ENCODE measurements at places on chromosomes 11 and 22. TPM values are rescaled to one million over a fixed set of nuclear protein-coding genes. Genes with fewer than 3 reads are reported as not detected.
A peak's percentile ranks its signal among the peaks of the same experiment; 100 is the strongest.

DNA sequence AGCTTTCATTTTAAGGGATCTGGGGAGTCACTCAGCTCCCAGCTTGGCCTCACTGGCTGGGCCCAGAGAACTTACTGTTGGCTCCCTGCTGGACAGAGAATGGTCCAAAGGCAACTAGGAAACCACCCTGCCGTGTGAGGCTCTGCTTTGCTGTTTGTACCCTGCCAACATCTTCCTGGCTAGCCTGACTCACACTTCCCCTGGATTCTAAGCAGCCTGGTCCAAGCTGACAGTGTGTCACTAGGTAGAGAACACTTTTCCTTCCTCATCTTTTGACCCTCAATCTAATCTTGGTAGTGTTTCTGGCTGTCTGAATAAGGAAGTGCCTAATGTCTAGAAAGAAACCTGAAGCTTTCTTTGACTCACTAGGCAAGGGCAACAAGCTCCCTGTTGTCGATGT is 76.7 kb downstream of the FAR1 start:
- H3K36me3 ChIP-seq, result no peaks in the 10 kb centered on the region
- peaks cover 4% of the 10 kb centered on the region for H3K4me1 ChIP-seq
- no peak overlapping the region for H3K4me3 ChIP-seq
- H3K27me3 ChIP-seq, result no peaks in the 10 kb centered on the region
- no peak overlapping the region for H3K27ac ChIP-seq

DNA sequence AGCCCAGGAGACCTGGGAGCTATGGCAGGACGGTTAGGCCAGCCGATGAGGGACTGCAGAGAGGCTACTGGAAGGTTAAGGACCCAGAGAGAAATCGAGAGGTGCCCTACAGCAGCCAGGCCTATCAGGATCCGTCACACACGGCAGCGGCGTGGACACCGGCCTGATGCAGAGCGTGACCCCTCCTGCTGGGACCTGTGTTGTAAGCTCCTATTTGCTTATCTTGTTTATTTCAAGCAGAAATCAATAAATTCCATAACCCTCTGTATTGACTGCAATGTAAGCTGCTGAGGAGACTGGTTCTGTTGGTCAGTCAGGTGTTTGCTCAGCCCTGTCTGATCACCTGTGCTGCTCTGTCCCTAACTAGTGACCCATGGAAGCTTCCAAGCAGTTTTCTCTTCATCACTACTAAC is 39.9 kb downstream of the PPP2R1B start:
- no peaks in the 10 kb centered on the region for H3K27me3 ChIP-seq
- no peak for DNase-seq
- H3K4me1 ChIP-seq, result peaks cover 3% of the 10 kb centered on the region
- H3K27ac ChIP-seq, result no peak overlapping the region
- H3K4me3 ChIP-seq, result no peak overlapping the region

DNA sequence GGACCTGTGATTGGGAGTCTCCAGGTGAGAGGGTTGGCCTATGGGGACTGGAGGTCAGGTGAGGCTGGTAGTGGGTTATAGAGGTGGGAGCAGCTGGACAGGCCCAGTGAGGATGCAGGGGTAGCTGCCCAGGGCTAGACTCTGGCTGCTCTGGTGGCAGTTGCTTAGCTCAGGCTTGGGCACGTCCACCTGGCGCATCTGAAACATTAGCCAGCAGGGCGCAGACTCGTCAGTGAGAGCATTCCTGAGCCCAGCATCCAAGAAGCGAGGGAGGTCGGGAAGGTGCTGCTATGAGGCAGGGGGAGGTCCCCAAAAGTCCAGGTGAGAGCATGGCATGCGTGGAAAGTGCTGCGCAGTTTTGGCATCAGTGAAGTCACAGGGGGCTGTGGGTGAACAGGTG is 3.5 kb upstream of the GGT1 start:
- H3K27ac ChIP-seq, result no peak overlapping the region
- H3K4me3 ChIP-seq, result no peak overlapping the region
- no peaks in the 10 kb centered on the region for H3K36me3 ChIP-seq
- no peaks in the 10 kb centered on the region for H3K27me3 ChIP-seq
- DNase-seq, result peak; percentile 68
- no peaks in the 10 kb centered on the region for H3K4me1 ChIP-seq

- peak; percentile 58 for DNase-seq
- peak overlapping the region; percentile 62 for H3K4me3 ChIP-seq
- peak overlapping the region; percentile 65 for H3K27ac ChIP-seq
- H3K27me3 ChIP-seq, result peaks cover 18% of the 10 kb centered on the region
These were observed 17.4 kb downstream of the ZBTB16 start for GRCh38 chr11:114076921-114077331.

GRCh38 chr11:118436639-118437207 is 431 bp downstream of the KMT2A start:
- peaks cover 6% of the 10 kb centered on the region for H3K27me3 ChIP-seq
- DNase-seq, result peak; percentile 73
- H3K4me3 ChIP-seq, result peak overlapping the region; percentile 89

DNA sequence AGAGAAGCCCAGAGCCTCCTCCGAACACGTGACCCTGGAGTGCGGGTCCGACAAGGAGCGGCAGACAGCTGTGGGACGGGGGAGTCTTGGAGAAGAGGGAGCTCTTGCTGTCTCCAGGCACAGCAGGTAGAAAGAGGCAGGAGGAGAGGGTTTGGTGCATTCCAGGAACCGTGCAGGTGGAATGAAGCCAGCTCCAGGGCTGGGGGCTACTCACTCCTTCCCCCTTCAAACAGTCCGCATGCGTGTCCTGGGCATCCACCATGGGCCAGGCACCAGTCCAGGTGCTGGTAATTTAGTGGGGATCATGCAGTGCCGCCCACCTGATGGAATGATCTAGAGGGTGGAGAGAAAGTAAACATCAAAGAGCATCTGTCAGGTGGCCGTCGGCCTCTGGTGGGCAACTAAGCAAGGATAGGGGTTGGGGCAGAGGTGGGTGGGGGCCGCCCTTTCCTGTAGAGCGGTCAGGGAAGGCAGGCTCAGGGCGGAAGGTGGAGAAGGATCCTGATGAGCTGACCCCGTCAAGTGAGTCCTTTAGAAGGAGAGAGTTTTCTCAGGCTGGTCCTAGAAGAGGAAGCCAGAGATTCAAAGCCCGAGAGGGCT is 850.0 kb downstream of the TBC1D22A start:
- H3K4me1 ChIP-seq, result no peaks in the 10 kb centered on the region
- no peak overlapping the region for H3K4me3 ChIP-seq
- DNase-seq, result no peak
- H3K27me3 ChIP-seq, result no peaks in the 10 kb centered on the region

DNA sequence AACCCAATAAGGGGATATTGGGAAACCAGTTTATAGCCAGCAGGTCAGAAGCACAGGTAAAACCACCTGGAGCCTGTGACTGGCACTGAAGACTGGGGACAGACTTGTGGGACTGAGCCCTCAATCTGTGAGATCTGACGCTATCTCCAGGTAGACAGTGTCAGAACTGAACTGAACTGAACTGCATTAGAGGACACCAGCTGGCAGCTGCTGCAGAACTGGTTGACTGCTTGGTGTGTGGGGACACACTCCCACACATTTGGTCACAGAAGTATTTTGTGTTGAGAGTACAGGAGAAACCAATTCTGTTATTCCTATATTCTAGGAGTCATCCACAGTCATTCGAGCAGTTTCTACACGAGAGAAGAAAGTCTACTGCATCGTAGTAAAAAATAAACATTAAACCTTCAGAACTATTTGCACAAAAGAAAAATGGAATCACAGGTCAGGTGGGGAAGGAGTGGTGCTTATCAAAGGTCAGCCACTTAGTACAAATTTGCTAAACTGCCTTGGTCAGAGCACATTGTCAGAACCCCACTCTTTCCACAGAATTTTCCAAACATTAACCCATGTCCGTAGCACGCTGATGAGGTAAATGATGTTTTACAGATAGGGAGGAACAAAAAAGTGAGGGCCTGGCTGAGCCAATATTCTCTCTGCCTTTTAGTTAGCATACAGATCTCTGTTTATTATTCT is 77.2 kb downstream of the SIK3 start:
- H3K36me3 ChIP-seq, result peaks cover 5% of the 10 kb centered on the region
- peaks cover 5% of the 10 kb centered on the region for H3K4me1 ChIP-seq

DNA sequence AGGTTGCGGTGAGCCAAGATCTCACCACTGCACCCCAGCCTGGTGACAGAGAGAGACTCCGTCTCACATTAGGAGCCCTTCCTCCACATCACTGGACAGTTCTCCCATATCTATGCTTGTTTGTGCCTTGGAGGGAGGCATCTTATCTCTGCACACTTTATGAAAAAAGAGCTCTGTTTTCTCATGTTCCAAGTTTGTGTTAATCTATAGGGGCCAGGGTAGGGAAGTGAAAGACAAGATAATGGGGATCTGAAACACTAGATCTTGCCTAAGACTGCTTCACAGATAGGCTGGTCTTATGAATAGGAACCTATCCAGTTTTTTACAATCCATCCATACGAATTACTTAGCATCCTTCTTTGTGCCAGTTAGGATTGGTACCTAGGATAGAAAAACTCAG is 17.1 kb downstream of the OR6Q1 start:
- no peaks in the 10 kb centered on the region for H3K4me1 ChIP-seq
- H3K27ac ChIP-seq, result no peak overlapping the region
- no peak overlapping the region for H3K4me3 ChIP-seq
- H3K36me3 ChIP-seq, result no peaks in the 10 kb centered on the region
- H3K27me3 ChIP-seq, result peaks cover 4% of the 10 kb centered on the region
- DNase-seq, result no peak

GRCh38 chr11:125926682-125927081 is 19.2 kb upstream of the VSIG10L2 start:
- DNase-seq, result no peak
- H3K27me3 ChIP-seq, result peaks cover 23% of the 10 kb centered on the region
- H3K4me1 ChIP-seq, result peaks cover 2% of the 10 kb centered on the region
- no peaks in the 10 kb centered on the region for H3K36me3 ChIP-seq

DNA sequence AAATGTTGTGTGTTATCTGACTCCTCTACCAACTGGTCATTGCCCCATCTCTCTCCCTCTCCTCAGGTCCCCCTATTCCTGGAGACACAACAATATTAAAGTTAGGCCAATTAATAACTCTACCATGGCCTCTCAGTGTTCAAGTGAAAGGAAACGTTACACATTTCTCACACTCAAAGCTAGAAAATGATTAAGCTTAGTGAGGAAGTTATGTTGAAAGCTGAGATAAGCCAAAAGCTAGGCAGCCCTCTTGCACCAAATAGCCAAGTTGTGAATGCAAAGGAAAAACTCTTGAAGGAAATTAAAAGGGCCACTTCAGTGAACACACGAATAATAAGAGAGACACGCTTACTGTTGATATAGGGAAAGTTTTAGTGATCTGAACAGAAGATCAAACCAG is 6.9 kb downstream of the DLG2 start:
- H3K27ac ChIP-seq, result no peak overlapping the region
- DNase-seq, result no peak
- H3K4me1 ChIP-seq, result no peaks in the 10 kb centered on the region
- H3K36me3 ChIP-seq, result no peaks in the 10 kb centered on the region

GRCh38 chr22:31508536-31508935 is 12.2 kb downstream of the SFI1 start:
- H3K36me3 ChIP-seq, result no peaks in the 10 kb centered on the region
- H3K4me1 ChIP-seq, result no peaks in the 10 kb centered on the region
- no peaks in the 10 kb centered on the region for H3K27me3 ChIP-seq
- no peak overlapping the region for H3K4me3 ChIP-seq
- H3K27ac ChIP-seq, result no peak overlapping the region
- DNase-seq, result no peak

DNA sequence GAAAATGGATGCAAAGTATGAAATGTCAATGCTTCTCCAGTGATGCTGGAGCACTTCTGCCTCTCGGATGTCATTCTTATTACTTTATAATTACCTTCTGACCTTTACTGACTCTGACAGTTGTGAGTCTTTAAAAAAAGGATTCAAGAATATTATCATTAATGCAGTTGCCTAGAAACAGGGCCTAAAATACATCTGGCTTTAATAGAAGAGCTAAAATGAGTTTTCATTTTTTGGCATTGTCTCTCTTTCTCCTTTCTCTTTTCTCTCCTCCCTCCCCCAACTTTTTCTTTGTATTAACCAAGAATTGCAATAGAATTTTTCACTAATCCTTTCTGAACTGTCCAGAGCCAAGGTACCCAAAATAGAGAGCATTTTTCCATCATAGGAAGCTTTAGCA is 45.9 kb downstream of the FDX1 start:
- DNase-seq, result no peak
- H3K4me3 ChIP-seq, result no peak overlapping the region
- H3K4me1 ChIP-seq, result no peaks in the 10 kb centered on the region
- no peak overlapping the region for H3K27ac ChIP-seq

GRCh38 chr11:72066855-72067254 is 13.5 kb downstream of the NUMA1 start:
- no peak overlapping the region for H3K27ac ChIP-seq
- H3K27me3 ChIP-seq, result no peaks in the 10 kb centered on the region
- peaks cover 6% of the 10 kb centered on the region for H3K4me1 ChIP-seq
- H3K4me3 ChIP-seq, result no peak overlapping the region

DNA sequence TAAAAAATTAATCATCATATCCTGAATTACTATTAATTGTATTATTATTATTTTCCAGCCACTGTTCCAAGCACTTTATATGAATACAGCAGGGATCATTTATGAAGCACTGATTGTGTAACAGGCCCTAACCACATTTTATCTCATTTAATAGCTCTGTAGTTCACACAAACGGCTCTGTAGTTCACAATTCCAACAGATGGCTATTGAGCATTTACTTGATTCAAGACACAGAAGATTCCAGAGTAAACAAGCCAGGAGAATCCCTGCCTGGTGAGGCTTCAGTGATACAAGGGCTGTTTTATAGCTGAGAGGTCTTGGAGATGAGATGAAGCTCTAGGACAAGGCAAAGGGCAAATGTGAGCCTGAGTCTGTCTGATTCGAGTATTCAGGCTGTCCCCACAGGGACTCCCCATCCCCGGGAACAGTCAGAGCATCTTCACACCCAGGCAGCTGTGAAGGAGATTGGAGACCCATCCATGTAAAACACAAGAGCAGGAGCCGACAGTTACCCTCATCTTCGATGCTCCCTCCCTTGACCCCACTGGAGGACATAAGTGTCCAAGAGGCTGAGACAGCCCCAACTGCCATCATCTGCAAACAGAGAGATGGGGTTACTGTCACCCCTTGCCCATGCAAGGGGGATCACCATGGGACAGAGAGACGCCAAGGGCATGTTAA is 222.5 kb downstream of the MN1 start:
- H3K36me3 ChIP-seq, result no peaks in the 10 kb centered on the region
- H3K27ac ChIP-seq, result no peak overlapping the region
- H3K4me3 ChIP-seq, result no peak overlapping the region

DNA sequence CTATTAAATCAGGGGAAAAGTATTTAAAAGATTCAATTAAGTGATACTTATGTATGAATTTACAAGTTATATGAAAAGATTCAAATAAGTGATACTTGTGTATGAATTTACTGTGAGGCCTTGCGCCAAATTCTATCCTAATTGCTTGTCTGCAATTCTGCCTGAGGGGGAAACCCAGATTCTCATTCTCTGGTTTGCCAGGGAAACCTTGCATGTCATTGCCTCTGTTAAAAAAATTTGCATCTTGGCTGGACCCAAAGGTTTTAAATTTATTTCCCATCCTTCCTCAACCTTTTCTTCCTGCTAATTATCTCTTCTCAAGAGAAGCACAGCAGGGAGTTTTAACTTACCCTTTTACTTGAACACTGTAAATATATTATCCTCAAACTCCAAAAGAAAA is 13.8 kb downstream of the OLFML1 start:
- H3K27ac ChIP-seq, result no peak overlapping the region
- peaks cover 12% of the 10 kb centered on the region for H3K4me1 ChIP-seq
- no peak overlapping the region for H3K4me3 ChIP-seq
- no peak for DNase-seq

VEGFB gene
- 78.4 TPM for total RNA-seq

ZP1 gene
- total RNA-seq, result not detected

OR51E2 gene
- total RNA-seq, result not detected

SOX10 gene
- 10.3 TPM for total RNA-seq

SPTBN2 gene
- 23.9 TPM for total RNA-seq

C11orf91 gene
- 1.4 TPM for total RNA-seq

ST13 gene
- total RNA-seq, result 310 TPM

PLAAT5 gene
- 15.7 TPM for total RNA-seq

C11orf65 gene
- 1.8 TPM for total RNA-seq
